ENCODE measurements at places on chromosomes 7 and 10. TPM values are rescaled to one million over a fixed set of nuclear protein-coding genes. Genes with fewer than 3 reads are reported as not detected.

- peak; percentile 87 for DNase-seq
Observed at GRCh38 chr7:131040467-131040932, 287.2 kb upstream of the MKLN1 start.

DNA sequence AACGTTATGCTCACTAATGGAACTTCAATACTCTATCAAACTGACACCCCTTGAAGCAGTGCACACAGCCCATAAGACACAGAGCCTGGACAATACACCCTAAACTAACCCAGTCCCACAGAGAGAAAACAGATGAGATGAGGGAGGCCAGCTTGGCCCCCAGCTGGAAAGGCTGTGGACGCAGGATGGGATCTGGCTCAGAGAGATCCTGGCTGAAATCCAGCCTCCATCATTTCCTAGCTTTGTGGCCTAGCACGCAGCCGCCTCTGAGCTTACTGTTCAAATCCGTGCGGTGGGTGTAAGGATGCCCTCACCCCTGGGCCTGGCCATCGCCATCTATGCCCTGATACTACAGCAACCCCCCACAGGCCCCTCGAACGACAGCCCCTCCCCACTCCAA is 32.7 kb downstream of the SNX8 start:
- no peak for DNase-seq

- DNase-seq: no peak
Observed at GRCh38 chr10:21943633-21944265, 59.8 kb downstream of the DNAJC1 start.

GRCh38 chr7:55565681-55566080 is 6.6 kb downstream of the VOPP1 start:
- DNase-seq: no peak

- DNase-seq: no peak
Observed at GRCh38 chr10:104706886-104707285, 65.8 kb downstream of the SORCS3 start.

GRCh38 chr10:118017071-118017740 is 29.5 kb downstream of the RAB11FIP2 start:
- DNase-seq: no peak

GRCh38 chr10:74930965-74931364 is 104.6 kb downstream of the KAT6B start:
- DNase-seq: no peak

- DNase-seq: peak; percentile 36
Observed at GRCh38 chr7:137877027-137877675, 30.4 kb upstream of the DGKI start.

- DNase-seq: no peak
Observed at GRCh38 chr10:12501841-12502525, 152.6 kb downstream of the CAMK1D start.

The PNLIPRP1 gene
- not detected for total RNA-seq

The SFRP4 gene
- not detected for total RNA-seq

Measured in GM23338 (cell line).